ENCODE measurements at places on chromosomes 2 and 18. TPM values are rescaled to one million over a fixed set of nuclear protein-coding genes. Genes with fewer than 3 reads are reported as not detected.

GPR148 gene
- total RNA-seq: not detected

SCN3A gene
- under 0.01 TPM for total RNA-seq

ERICH2 gene
- total RNA-seq: not detected

SAG gene
- not detected for total RNA-seq

SCYGR4 gene
- total RNA-seq: not detected

HJURP gene
- total RNA-seq: 27.2 TPM
